GM23338 (cell line): ENCODE measurements at places on chromosomes 2 and 18. TPM values are rescaled to one million over a fixed set of nuclear protein-coding genes. Genes with fewer than 3 reads are reported as not detected.

SGPP2 gene
- total RNA-seq, result not detected in 2 replicates

METTL4 gene
- 12.2 and 14.9 TPM in 2 replicates for total RNA-seq

ADD2 gene
- 138 and 223 TPM in 2 replicates for total RNA-seq

C2orf80 gene
- total RNA-seq, result 3.1 TPM in 1 of 2 replicates, not detected in the other

DYNAP gene
- 0.28 and 1.0 TPM in 2 replicates for total RNA-seq

SCN2A gene
- 0.52 and 0.82 TPM in 2 replicates for total RNA-seq

FN1 gene
- 217 and 255 TPM in 2 replicates for total RNA-seq
